ENCODE measurements at places on chromosomes 1 and 21.

DNA sequence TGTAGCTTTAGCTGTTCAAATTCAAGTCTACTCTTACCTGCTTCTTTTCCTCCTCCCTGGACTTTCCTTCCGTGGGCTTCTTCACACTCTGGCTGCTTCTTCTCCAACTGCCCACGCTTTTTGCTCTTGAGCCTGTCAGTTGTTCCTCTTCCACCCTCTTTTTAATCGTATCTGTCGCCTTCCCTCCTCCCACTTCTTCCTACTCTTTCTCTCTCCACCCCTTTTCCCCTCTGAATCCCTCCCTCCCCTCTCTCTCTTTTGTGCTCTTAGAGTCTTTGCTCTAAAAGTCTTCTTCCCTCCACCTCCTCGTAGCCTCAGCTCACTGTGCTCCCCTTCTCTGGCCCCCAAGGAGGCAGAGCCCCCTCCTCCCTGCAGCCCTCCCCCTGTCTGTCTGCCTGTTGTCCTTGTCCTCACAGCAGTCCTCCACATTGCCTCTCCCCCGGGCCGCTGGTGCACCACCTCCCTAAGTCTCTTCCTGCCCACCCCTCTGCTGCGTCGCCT, 12.9 kb upstream of the GJA5 start:
- no peak for DNase-seq

DNA sequence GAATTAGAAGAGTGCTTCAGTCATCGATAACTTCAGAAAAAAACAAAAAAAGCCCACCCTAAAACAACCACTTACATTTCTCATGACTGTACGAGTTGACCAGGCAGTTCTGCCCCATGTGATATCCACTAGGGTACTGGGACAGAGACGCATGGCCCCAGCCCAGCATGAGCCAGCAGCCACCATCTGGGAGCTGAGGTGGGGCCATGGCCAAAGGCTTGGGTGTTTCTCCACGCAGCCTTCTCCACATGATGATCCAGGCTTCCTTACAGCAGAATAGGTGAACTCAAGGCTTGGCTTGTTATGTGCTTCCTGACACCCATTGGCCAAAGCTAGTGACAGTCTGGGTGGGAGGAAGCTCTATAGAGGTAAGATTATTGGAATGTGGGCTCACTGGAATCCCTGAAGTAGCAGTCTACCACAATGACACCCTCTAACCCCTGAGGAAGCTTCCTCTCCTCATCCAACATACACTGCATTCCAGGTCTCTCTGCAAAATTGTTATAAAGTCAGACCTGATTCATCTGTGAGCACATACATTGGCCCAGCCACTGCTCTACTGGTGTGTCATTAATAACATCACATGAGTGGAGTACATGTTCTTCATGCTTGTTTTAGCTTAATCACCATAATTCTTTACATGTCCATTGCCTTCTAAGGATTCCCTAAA, 66.3 kb upstream of the NTPCR start:
- DNase-seq = no peak

- no peak for DNase-seq
Measured at GRCh38 chr1:151964510-151964909, 29.1 kb downstream of the S100A10 start.

GRCh38 chr1:196887515-196888239, at the start of gene CFHR4:
CFHR4 (plus strand) TSS chr1:196888052; CDS start chr1:196888151, 99 bp downstream.
- DNase-seq = no peak

DNA sequence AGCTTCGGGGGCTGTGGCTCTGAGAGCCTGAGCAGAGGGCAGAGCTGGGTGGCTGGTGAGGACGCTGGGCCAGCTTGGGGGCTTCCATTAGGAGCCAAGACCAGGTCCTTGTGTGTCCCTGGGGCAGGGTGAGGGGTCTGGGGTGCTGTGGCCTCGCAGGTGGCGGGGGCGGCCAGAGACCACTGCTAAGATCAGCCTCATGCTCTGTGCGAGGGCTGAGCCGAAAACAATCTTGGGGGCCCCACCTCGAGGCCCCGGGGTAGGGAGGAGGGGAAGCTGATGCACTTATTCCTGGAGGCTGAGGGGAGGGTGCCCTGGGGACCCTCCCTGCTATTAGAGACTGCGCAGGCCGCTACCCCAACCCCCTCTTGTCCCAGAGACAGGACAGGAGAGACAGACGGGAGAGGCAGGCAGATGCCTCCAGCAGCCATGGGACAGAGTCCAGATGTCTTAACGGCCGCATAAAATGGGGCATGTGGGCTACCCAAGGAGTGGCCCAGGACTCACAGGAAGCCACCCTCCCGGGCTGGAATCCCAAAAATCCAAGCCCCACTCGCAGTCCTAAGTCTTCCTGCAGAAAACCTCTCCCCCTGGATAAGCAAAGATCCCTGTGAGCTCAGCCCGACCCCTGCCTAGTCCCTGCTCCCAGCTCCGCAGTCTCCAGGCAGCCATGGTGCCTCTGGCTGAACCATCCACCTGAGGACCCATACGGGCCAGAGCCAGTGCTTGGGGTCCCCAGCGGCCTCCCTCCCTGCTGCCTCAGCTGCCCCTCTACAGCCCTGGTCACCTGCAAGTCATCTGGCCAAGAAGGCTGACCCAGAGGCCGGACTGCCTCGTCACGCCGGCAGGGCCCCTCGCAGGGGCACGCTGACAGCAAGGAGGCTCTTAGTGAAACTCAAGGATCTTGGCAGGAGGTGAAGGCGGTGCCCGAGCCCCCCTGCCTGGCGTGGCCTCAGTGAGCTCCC, 43.6 kb upstream of the COL18A1 start:
- no peak for DNase-seq

- no peak for DNase-seq
Measured at GRCh38 chr1:203129501-203130231, 2.1 kb downstream of the ADORA1 start.

- no peak for DNase-seq
Measured at GRCh38 chr1:153072806-153073726, 1.7 kb upstream of the SPRR2B start.

DNA sequence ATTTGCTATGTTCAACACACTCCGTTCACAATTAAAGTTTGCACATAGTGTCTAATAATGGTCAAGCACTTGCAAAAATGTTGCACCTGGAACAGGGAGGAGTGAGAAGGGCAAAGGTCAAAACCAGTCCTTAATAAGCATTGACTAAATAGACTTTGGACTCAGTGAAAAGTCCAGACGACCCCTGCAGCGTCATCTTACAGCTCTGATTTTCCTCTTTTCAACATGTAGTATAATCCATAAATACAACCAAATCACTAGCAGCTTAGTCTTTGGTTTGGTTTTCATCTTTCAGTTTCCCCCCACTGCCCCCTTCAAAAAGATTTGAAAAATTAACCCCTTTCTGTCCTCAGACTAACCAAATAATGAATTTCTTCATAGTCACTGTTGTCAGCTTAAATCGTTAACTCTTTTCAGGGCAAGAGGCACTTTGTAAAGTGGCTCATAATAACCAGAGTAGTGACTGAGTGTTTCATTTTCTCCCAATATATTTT, 290.3 kb downstream of the PTPRC start:
- DNase-seq = no peak

DNA sequence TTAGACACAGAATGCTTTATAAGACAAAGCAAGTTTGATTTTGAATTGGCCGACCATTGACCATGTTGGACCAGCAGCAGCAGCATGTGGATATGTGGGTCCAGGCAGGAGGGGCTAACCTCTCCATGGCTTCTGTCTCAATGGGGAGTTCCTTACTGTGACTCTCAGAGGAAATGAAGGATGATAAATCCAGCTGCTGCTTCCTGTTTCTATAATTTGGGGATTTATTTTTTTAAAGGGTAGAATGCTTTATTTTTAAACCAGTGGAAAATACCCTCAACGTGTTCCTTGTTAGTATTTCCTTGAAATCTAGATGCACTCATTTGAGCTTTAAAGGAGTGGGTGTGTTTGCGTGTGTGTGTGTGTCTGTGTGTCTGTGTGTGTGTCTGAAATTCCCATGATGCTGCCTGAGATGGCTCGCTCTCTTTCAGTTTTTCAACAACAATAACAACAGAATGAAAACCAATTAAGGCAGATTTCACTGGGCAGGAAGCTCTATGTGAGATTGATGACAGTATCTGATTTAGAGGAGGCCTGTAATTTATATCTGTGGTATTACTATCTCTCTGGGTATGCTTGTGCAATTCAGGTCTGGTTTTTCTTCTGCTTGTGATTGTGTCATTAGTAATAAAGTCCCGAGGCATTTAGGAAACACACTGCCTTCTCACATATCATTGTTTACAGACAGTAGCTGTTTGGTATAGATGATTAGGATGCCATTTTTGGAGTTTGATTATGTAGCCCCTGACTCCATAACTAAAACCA, 86.1 kb upstream of the ZNF326 start:
- DNase-seq = no peak

DNA sequence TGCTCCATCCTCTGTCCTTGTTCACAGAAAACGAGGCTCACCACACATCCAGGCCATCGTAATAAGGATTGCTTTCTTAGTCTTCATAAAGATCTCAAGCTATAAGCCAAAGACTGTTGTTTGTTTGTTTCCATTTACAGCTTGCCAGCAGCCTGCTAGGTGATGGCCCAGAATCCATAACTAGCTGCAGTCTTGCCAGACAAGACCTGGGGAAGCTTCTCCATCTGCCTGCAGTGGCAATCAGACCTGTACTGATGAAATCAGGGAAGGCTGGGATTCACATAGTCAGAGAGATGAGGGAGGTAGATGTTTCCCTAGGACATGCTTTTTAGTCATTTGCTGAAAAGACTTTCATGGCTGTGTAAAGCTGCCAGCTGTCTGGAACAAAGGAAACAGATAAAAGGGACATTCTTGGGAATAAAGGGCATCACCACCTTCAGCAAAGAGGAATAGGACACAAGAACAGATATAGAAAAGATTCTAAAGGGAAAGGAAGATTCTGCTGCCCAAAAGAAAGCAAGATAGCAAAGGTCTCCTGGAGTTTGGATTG, 51.0 kb downstream of the MT1HL1 start:
- no peak for DNase-seq

DNA sequence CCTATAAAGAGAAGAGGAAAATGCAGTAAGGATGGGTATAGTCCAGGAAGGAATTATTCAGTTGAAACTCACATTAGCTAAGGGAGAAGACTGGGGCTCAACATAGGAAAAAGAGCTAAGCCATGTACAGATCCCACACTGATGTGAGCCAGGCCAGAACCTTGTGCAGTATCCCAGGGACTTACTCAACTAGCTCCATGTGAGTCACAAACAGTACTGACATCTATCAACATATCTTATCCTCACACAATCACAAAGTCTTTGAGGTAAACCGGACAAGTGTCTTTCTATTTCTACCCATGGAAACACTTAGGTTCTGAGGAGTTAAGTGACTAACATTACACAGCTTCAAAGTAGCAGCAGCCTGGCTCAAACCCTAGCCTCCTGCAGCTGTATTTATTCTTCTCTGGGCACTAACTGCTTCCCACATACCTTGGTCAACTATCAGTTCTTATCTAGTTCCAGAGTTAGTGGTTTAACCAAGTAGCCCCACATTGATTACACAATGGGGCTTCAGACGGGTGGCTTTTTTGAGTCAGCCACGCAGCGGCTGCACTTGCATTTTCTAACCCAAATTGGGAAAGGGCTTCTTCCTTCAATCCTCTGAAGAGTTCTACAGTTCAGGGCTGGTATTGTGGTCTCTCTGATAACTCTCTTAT, 9.5 kb downstream of the CD5L start:
- no peak for DNase-seq

GRCh38 chr21:24636696-24637095, 970.6 kb downstream of the MRPL39 start:
- no peak for DNase-seq

GRCh38 chr1:65503427-65503826, 83.0 kb downstream of the LEPR start:
- DNase-seq = no peak

- DNase-seq = no peak
Measured at GRCh38 chr1:12556957-12557935, 60.8 kb downstream of the DHRS3 start.

- no peak for DNase-seq
Measured at GRCh38 chr1:41507110-41507720, 22.7 kb upstream of the EDN2 start.

GRCh38 chr1:59107516-59107915, 189.4 kb upstream of the FGGY start:
- DNase-seq = no peak

- DNase-seq = no peak
Measured at GRCh38 chr1:171802207-171802606, 20.7 kb downstream of the METTL13 start.

GRCh38 chr1:186617926-186618325, 62.3 kb downstream of the PTGS2 start:
- DNase-seq = no peak

DNA sequence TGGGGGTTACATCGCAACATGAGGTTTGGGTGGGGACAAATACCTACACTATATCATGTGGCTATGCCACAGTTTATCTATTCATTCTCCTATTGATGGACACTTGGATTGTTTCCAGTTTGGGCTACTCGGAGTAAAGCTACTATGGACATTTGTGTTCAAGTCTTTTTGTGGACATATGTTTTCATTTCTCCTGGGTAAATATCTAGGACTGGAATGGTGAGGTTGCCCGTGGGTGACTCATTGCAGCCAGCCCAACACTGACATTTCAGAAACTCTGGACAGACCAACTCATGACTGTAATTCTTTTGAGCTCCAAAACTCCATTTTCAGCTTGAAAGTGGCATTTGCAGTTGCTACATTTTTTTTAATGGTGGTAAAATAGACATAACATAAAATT, 82.7 kb downstream of the KAZN start:
- DNase-seq = no peak

DNA sequence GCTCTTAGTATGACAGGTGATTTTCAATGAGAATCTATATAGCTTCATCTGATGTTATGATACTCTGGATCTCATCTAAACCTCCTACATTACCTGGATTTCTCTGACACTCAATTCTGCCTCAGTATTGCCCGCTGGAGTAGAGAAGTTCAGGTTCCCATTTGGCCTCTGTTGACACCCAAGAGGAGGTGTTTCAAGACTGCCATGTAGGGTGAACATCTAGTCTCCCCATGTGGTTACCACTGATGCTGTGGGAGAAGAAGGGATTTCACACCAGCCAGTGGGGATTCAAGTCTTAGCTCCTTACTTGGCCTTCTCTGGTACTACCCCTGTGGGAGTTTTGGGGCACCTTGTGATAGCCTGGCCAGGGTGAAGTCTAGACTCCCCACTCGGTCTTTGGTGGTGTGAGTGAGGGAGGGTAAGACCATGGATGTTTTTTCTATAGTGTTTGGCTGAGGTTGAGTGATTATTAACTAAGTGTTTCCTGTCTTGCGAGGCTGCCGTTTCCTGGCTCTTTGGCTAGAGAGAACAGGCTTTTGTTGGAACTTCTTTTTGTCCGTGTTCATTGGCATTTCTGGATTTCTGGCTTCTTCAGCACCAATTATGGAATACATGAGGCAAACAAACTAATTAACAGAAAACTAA, 90.7 kb downstream of the RHOU start:
- no peak for DNase-seq
